ENCODE measurements at places on chromosomes 7 and 10.

DNA sequence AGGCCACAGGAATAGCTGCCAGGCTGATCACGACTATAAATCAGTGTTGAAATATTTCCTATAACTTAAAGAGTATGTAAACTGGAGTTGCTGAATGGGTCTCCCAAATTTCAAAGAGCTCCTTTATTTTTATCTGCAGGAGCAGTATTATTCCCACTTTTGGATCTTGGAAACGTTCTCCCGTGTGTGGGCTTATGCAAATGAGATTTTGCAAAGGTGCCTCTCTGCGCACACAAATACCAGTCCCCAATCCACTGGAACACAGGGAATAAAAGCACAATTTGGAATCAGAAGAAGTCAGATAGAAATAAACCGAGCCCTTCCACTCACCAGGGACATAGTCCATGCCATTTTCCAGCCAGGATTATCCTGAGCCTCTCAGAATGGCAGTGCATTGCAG lies 350.2 kb upstream of the CELF2 start:
- DNase-seq = no peak

DNA sequence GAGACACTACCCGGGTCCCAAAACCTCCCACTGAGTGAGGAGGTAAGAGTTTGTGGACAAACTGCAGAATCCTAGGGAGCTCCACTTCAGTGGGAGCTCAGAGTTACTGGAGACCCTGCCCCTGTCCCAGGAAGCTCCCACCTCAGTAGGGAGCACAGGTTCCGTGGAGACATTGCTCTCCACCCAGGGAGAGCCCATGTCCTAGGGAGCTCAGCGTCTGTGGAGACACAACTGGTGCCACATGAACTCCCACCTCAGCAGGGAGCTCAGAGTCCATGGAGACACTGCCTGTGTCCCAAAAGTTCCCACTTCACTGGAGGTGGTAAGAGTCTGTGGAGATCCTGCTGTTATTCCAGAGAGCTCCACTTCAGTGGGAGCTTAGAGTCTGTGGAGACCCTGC lies 6.3 kb downstream of the MYO1G start:
- DNase-seq = no peak

DNA sequence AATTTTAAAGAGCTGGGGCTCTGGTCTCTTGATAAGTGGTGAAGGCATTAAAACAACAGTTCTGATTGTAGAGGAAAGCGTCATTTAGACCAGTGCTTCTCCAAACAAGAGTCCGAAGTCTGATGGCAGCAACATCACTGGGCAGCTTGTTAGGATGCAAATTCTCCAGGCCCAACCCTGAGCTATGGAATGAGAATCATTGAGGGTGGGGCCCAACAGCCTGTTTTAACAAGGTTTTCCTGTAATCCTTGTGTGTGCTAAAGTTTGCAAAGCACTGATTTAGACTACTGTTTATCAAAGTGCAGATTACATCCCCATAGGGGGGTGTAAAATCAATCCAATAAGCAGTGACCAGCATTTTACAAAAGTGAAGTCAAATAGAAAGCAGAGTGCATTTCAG lies 2.6 kb upstream of the ZNRF2 start:
- peak; percentile 21 for DNase-seq

DNA sequence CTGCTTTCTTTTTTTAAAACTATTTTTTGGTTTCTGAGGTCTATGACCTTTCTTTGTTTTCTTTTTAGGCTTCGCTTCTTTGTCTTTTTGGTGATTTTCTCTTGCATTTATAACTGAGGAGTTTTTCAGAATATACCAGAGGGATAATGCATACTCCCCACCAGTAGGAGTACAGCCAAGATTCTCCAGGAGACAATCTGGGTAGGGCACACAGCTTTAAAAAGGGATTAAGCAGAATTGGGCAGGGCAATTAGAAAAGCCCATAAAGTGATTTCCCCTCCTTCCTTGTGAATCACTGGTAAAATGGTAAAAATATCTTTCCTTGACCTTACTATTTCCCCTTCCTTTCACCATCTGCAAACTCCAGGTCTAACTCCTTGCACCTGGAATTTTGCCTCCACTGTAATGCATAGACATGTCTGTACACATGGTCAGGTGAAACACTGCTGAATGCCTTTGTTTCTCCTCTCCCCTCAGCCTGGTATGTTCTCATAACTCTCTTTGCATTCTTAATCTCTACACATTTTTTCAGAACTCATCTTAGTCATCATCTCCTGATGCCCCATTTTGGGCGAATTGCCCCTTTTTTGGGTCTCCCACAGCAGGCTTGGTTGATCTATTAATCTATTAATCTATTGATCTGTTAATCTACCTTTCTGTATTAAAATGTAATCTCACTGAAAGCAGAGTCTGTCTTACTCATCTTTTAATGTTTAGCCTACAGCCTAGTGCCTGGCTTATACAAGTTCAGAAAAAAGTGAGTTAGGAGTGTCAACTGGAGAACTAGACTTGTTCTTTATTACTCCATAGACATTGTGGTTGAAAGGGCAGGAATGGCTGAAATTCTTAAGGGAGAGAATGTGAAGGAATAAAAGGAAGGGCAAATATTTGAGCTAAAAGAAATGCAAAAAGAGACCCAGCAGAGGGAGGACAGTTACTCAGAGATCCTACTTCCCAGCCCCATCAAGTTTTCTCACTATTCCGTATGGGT lies 64.6 kb downstream of the MDFIC start:
- no peak for DNase-seq

GRCh38 chr10:2700626-2701305 lies 366.6 kb upstream of the PFKP start:
- no peak for DNase-seq

- no peak for DNase-seq
Observed at GRCh38 chr10:19931894-19932590, 115.8 kb downstream of the PLXDC2 start.

DNA sequence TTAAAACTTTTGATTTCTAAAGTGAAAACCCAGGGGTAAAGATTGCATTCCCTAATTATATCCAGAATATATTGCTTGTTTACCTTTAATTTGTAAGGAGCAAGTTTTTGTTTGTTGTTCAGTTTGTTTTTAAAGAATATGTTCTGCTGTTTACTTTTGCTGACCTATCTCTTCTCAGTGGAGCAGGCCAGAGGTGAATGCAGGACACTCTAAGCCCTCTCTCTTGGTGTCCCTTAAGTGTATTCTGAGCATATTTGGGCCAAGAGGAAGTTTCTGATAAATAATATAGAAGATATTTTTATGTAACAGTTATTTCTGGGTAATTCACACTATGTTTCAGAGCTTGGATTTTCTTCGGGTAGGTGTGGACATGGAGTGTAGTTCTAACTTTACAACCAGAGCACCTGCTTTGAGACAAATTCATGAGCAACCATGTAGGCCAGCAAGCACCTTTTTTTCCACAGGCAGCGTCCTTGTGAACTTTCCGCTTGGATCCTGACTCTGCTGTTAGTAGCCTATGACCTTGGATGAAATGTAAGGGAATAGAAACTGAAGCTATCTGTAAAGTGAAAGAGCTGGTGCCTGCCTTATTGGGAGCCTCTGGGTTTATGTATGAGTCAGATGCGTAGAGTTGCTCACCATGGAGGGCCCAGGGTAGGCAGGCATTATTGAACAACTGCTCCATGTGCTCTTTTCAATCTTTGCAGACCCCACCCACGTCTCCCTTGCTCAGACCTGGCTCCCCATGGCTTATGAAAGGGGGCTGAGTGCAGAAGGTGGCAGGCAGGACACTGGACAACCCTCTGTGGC lies 16.1 kb downstream of the OGDH start:
- DNase-seq = no peak

- no peak for DNase-seq
Observed at GRCh38 chr7:28686418-28686800, 271.7 kb downstream of the TRIL start.

DNA sequence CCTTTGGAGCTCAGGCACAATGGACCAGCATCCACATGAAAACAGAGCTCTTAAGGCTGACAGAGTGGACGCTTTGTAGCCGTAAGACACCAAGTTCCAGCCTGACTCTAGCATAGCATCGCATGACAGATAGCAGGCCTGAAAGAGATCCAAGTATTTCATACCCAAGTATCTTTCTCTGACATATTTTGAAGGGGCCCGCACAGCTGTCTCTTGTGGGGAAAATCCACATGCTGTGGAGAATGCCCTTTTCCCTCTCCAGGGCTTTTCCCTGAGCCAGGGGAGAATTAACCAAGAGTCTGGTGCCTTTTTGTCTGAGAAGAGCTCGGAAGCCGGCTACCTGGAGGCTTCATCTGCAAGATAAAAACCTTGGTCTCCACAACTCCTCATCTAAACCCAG lies 51.0 kb downstream of the CFAP46 start:
- no peak for DNase-seq

GRCh38 chr10:133132473-133133291 lies 27.3 kb upstream of the KNDC1 start:
- no peak for DNase-seq

GRCh38 chr7:23531794-23532489 lies at the start of gene TRA2A:
TRA2A (minus strand) TSS chr7:23531981; CDS start chr7:23531824, 157 bp downstream.
- DNase-seq = peak; percentile 95

GRCh38 chr10:104329735-104330134 lies 8.5 kb downstream of the ITPRIP start:
- no peak for DNase-seq

DNA sequence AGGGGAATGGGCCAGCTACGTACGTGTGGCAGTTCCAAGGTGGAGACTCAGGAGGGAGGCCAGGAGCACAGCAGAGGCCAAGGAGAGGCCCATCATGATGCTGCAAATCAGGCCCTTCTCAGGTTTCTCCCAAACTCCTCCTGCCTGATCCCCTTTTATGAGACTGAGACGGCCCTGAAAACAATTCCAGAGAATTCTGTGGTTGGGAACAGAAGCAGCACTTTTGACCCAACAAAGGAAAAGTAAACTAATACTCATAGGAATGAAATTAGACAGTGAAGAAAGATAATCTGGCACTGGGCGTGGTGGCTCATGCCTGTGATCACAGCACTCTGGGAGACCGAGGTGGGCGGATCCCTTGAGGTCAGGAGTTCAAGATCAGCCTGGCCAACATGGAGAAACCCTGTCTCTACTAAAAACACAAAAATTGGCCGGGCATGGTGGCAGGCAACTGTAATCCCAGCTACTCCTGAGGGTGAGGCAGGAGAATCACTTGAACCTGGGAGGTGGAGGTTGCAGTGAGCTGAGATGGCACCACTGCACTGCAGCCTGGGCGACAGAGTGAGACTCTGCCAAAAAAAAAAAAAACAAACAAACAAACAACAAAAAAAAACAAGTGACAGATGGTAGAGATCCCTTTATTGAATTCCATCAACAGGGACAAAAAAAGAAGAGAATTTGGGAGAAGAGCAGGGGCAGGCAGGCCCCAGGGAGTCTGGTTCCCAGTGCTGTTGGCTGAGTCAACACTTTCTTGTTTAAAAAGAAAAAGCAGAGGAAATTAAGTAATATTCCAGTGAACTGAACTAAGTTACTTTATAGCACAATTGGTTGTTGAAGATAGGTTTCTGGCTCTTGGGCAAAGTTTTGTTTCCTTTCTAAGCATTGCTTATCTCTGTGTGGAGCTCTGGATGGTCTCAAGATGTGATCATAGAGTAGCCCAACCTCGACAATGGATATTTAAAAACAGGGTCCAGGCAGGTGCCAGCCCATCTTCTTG lies at the start of gene CCL26:
CCL26 (minus strand) TSS at position 131 of the 997 bp plus-strand sequence; CDS start at position 96, 35 bp downstream.
- peak; percentile 56 for DNase-seq

DNA sequence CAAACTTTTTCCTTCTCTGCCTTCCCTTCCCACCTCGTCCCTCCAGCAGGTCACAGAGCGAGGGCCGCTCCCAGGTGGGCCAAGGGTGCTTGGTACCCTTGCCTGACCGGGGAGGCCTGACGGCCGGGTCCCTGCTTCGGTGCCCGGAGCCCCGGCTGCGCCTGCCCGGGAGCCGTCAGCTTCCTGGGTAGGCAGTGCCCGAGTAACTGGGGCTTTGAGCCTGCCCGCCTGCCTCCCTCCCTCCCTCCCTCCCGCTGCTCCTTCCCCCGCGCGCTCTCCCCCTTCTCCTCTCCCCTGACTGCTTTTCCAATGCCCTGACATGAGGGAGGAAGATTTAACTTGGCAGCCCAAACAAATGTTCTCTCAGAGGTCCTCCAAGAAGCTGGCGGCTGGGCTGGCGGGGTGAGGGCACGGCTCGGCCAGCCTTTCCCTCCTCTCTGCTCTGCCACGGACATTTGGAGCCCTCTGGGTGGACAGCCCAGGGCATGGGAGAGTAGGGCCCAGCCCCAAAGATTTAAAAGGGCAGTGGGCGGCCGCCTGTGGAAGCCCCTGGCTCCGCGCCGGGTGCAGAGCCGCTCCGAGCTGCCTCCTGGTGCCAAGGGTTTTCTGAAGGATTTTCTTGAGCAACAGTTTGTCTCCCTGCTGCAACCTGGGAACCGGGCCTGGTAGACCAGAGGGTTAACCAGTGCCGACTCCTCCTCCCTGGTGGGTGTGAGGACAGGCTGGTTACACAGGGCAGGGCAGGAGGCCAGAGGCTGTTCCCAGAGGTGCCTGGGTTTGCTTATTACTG lies 2.0 kb downstream of the ZMIZ1 start:
- peak; percentile 58 for DNase-seq

- no peak for DNase-seq
Observed at GRCh38 chr10:117782276-117782675, 239.7 kb downstream of the EMX2 start.

DNA sequence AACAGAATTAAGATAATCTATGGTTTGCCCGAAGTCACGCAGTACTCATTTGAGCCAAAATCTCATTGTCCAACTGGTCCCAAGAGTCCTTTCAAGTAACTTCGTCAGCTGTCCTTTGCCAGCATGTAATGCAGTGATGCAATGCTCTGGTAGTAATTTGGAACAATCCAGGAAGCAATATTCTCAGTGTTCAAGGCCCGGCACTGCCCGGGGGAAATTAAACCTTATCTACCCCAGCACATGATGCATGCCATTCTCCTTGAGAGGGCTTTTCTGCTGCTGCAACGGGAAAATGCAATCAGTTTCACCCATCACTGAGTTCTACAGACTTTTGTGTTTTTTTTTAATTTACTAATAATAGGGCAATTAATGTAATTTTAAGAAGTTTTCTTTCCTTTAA lies 77.6 kb upstream of the NME8 start:
- no peak for DNase-seq

- no peak for DNase-seq
Observed at GRCh38 chr10:83397806-83398205, 741.5 kb upstream of the GHITM start.

DNA sequence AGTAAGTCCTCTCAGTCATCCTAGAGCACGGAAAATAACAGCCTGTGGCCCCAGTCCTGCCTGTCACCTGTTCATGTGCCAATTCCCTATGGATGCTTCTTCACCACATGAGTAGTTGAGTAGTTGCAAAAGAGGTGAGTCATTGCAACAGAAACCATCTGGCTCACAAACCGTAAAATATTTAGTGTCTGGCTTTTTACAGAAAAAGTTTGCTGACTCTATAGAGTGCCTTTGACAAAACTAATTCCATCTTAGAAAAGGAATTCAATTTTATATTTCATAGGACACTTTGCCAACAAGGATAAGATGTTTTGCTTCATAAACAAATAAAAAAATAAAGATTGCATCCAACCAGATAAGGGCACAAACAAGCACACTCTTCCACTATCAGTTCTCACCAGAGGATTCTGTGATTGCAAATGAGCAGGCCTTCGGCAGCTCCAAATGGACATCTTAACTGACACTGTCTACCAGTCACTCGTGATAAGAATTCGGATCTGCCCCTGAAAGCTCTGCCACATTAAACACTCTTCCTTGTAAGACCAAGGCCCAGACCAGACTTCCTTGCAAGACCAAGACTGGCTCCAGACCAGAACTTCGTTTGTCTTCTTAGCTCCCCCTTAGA lies 242.7 kb upstream of the SEMA3C start:
- DNase-seq = peak; percentile 93

GRCh38 chr7:8373851-8374250 lies 59.6 kb upstream of the NXPH1 start:
- no peak for DNase-seq

- no peak for DNase-seq
Observed at GRCh38 chr10:652233-652632, 37.2 kb downstream of the DIP2C start.

All from SW480 (cell line).